ENCODE measurements at places on chromosomes 16 and 17.

DNA sequence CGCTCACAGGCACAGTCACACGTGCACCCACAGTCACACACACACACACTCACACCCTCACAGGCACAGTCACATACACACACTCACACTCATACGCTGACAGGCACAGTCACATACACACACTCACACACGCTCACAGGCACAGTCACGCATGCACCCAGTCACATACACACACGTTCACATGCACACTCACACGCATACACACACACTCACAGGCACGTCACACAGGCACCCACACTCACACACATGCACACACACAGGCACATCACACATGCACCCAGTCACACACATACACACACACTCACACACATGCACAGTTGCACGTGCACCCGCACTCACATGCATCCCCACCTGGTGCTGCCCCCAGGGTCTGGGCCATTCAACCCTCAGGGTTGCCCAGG, 46.1 kb upstream of the CBFA2T3 start:
- no peak for DNase-seq

DNA sequence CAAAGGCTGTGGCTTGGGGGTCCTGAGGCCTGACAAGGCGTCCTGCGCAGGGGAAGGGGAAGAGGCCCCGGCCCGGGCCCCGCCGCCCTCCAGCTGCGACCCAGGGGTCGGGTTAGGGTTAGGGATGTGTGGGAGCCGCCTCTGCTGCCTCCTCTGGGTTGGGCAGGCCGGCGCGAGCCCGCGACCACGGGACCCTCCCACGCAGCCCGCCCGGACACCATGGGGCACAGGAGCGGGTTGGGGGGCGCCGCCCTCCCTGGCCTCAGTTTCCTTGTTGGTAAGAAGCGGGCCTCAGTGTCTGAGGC, 386 bp downstream of the CIAO3 start:
- DNase-seq, result peak; percentile 28

DNA sequence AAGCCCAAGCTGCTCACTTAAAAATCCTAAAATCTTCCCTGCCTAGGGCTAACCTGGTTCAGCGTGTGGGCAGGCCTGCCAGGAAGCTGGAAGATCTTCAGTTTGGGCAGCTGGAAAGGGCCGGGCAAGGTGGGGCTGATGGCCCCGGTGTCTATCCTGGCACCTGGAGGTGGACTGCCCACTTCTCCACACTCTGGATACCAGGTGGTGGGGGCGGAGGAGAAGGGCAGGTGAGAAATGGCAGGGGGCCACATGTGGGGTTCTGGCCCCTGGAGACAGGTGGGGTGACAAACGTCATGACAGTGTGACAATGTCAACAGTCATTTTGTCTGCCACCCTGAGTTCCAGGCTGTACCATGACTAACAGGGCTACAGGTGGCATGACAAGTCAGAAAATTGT, 78.5 kb upstream of the C16orf82 start:
- no peak for DNase-seq

DNA sequence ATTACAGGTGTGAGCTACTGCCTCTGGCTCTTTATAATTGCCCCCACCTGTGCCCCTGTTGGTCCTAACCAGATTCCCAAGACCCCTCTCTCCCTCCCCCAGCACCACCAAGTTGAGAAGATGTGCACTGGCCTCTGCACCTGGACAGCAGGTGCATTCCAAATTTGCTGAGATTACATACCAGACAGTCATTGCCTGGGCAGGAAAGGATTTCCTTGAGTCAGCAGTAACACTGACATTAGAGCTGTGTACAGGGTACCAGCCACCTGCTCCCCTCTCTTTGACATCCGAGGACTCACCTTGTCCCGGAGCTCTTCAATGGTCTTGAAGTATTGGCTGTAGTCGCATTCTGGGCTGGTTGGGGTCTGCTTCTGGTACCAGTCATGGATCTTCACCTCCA, 659 bp downstream of the KRT15 start:
- no peak for DNase-seq

DNA sequence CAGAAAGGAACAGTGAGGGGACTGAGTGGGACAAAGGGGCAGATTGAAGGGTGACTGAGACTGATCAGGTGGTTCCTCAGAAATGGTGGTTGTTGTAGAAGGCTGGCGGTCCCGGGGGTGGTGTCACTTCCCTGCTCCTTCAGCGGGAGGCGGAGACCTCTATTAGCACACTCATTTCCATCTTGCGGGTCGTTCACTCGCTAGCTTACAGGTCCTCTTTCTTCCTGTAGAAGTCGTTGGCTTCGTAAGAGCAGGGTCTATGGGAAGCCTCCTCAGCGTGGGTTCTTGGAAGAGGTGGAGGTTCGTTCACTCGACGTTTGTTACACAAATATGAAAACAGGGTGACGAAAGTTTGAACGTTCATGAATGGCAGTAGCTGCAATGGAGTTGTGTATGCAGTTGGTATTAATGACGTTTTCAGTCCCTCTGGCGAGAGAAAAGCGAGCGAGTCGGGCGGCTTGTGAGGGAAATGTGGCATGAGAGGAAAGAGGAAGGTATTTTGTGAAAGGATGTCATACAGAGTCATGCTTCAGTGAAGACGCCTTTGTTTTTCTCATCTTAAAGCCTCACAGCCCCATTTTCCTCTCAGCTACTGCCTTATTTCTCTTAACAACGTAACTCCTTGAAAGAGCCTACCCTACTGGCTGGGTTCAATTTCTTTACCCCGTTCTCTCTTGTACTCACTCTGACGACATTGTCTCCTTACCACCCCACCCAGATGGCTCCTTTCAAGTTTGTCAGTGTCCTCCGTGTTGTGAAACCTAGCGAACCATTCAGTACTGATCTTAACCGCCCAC, 667 bp downstream of the EFCAB13 start:
- peak; percentile 70 for DNase-seq

DNA sequence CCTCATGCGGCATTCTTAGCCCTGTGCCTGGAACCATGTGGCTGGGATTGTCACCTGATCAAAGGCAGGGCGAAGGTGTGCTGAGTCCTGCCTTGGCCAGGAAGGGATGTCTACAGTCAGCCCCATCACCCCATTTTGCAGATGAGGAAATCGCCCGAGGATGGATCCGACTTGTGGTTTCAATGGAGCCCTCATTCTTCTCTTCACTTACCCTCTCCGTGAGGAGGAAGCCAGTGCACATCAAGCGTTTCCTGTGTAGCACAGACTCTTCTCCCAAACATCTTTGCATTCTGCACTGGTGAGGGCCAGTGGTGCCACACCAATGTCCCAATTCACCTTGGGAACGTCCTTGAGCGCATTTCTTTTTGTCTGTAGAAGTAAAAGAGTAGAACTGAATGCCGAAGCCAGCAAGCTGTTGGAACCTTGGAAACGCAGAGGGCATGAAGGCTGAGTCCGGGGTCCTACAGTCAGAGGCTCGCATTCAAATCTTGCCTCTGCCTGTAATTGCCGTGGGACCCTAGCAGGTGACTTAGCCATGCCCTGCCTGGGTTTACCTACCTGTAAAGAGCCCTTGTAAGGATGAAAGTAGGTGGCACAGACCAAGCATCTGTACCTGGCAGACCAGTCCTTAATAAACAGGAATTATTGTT, 85.4 kb downstream of the IRF8 start:
- DNase-seq, result no peak

- peak; percentile 40 for DNase-seq
Observed at GRCh38 chr17:7856011-7856810, 1.1 kb downstream of the NAA38 start.

- no peak for DNase-seq
Observed at GRCh38 chr16:66622863-66623262, 18.4 kb downstream of the CMTM3 start.

GRCh38 chr17:33973491-33973890, 281.6 kb upstream of the CCL2 start:
- no peak for DNase-seq

GRCh38 chr17:81854974-81855774, 5.2 kb downstream of the P4HB start:
- peak; percentile 43 for DNase-seq

DNA sequence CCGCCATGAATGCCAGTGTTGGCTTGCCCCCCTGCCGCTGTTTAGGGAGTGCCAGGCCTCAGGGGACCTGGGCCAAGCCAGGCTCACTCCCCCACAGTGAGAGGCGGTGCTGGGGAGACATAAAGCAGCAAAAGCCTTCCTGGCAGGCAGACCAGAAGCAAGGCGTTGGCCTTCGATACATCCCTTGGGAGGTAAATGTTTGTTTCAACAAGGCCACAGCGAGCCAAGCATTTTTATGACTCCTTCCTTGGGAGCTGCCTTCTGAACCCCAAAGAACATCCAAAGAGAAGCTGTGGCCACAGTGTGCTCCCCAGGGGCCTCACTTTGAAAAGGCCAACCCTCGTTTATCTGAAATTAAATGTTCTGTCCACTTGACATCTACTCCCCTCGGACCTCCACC, 119.7 kb upstream of the CIBAR2 start:
- no peak for DNase-seq

GRCh38 chr17:66799849-66800537, 34.9 kb upstream of the CACNG5 start:
- DNase-seq, result no peak

DNA sequence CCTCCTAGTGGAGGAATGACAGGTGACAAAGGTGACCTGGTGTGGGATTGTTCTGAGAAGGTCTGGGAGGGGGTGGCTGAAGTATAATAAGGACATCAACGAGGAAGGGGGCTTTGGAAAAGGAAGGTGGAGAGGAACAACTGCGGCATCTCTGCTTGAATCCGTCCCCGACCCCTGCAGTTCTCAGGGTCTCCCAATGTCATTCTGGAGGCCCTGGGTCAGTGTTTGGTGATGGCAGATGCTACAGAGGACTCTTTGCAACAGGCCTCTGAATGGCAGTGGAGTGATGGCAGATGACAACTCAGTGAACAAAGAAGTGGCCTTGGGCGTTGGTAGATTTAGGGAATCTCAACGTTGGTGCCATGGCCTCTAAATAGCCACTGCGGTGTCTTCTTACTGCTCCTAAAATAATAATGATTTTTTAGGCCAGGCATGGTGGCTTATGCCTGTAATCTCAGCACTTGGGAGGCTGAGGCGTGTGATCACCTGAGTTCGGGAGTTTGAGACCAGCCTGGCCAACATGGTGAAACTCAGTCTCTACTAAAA, 1.3 kb downstream of the ENGASE start:
- DNase-seq, result no peak

- DNase-seq, result peak; percentile 84
Observed at GRCh38 chr16:67155295-67156142, 4.2 kb downstream of the TRADD start.

DNA sequence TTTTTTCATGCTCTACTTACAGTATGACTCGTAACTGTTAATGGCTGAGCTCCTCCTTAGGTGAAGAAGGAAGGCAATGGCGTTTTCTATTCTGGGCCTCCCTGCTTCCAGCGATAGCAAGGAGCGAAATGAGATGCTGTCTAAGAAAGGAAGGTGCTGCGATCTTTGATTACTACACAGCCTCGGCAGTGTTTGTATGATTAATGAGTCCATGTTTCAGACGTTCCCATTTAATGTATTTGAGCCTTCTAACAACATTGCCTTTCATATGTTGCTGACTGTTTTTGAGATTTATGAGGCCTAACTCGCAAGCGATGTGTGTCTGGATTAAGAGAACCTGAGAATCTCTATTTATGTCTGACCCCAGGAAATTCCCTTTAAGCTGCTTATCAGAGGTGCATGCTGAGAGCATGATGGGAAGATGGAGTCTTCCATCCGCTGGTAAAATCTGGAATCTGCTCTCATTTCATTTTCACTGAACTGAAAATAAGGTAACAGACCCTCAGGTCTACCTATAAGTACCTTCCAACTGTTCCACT, 403.4 kb downstream of the WWOX start:
- no peak for DNase-seq

DNA sequence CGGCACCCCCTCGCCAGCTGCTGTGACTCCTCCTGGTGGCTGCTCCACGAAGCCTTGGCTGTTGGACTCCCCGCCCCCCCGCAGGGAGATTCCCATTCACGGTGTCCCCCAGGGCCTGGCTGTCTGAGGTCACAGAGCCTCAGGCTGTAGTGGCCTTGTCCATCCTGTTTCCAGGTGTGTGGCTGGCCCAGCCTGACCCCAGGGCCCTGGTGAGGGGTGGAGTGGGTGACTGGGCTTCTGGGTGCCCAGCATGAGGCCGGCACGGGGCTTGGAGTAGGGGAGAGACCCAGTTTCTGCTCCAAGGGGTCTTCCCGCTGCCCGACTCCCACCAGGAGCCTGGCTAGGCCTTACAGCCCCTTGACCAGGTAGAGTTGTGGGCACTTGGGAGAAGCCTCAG, 10.4 kb downstream of the PRSS27 start:
- DNase-seq, result no peak

Measured in activated naive CD4-positive, alpha-beta T cell treated with anti-CD3 and anti-CD28 coated beads, Interleukin-2, amount 10 ng/mL, durations not matched to agents 7 days and 5 days (primary cell).